Fibroblast of pulmonary artery (primary cell): ENCODE measurements at places on chromosomes 3 and 15.
A peak's percentile ranks its signal among the peaks of the same experiment; 100 is the strongest.

- peak; percentile 97 for DNase-seq
These were observed 38.0 kb downstream of the PRICKLE2 start for GRCh38 chr3:64187065-64187959.

- DNase-seq = no peak
These were observed 18.0 kb downstream of the ICE2 start for GRCh38 chr15:60460931-60461330.

GRCh38 chr3:106635271-106635670 is 742.0 kb upstream of the CCDC54 start:
- DNase-seq = peak; percentile 56

- no peak for DNase-seq
These were observed 515.6 kb downstream of the NAALADL2 start for GRCh38 chr3:175374705-175375104.

- DNase-seq = no peak
These were observed 126.7 kb downstream of the IGSF11 start for GRCh38 chr3:118907909-118908308.

GRCh38 chr3:42148982-42149432 is 57.9 kb downstream of the TRAK1 start:
- peak; percentile 87 for DNase-seq

GRCh38 chr3:44939581-44940036 is 36.4 kb downstream of the ZDHHC3 start:
- peak; percentile 10 for DNase-seq

DNA sequence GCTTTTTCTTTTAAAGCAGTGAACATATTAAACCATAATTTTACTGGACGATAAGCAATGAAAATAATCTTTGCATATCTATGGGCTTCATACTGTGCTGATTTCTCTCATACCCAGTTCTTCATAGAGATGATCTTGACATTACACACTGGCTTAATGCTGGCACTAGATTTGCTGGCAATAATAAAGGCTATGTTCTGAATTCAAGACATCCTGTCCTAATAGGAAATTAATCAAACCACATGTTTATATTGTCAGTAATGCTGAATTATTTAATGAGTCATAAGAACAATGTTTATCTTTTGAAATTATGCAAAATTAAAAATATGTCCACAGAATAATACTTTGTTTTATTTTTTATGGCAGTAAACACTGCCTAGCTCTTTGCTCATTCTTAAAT is 643.2 kb downstream of the OTOL1 start:
- no peak for DNase-seq

DNA sequence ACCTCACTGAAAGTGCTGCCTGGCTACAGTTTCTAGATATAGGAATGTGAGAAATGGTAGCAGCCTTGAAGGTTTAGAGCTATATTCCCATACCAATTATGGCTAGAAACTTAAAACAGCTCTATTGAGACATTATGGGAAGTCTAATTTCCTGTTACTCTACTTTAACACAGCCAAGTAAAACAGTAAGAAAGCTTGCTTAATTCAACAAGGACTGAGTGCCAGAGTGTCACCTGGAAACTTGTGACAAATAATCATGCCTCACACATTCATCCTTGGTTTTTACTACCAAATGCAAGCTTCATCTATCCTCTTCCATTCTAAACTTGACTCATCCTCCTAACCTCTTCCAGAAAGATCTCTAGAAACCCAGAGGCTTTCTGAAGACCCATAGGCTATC is 41.7 kb downstream of the UBE3A start:
- peak; percentile 38 for DNase-seq

DNA sequence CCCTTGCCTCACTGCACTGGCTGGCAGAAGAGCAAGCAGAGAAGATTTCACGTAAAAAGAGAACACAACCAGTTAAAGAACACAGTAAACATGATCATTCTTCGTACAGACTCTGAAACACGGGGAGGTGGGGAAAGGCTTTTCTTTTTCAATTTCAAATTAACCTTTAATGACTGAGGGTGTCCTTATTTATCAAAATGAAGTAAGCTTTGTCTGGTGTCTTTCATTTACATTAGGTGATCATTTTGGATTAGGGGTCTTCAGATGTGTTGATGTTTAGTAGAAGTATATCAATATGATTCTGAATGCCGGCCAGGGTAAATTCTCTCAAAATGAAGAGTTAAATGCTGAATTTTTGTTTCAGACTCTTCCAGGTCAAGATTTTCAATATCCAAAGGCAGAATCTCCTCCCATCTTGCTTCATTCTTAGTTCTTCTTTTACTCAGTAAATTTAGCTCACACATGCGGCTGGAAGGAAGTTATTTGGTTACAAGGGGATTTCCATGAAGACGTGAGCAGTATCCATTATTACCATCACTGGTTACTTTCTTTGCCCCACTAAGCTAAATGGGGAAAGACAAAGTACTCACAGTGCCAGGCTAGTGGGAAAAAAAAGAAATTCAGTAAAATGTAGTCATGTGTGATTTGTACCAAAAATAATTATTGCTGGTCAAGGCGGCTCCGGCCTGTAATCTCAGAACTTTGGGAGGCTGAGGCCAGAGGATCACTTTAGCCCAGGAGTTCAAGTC is 272.2 kb upstream of the NR2F2 start:
- no peak for DNase-seq
